ENCODE measurements at places on chromosomes 6 and 20.

GRCh38 chr6:11092668-11093375, 812 bp upstream of the SMIM13 start:
- DNase-seq = no peak

- DNase-seq = no peak
Observed at GRCh38 chr20:60271597-60271996, 313.4 kb downstream of the CDH26 start.

GRCh38 chr6:4637691-4638433, 138.3 kb upstream of the CDYL start:
- peak; percentile 52 for DNase-seq

GRCh38 chr6:84447651-84448050, 220.2 kb upstream of the CEP162 start:
- no peak for DNase-seq

- DNase-seq = no peak
Observed at GRCh38 chr6:75892384-75892783, 143.3 kb downstream of the MYO6 start.

- no peak for DNase-seq
Observed at GRCh38 chr6:26339612-26340011, 25.4 kb upstream of the BTN3A2 start.

DNA sequence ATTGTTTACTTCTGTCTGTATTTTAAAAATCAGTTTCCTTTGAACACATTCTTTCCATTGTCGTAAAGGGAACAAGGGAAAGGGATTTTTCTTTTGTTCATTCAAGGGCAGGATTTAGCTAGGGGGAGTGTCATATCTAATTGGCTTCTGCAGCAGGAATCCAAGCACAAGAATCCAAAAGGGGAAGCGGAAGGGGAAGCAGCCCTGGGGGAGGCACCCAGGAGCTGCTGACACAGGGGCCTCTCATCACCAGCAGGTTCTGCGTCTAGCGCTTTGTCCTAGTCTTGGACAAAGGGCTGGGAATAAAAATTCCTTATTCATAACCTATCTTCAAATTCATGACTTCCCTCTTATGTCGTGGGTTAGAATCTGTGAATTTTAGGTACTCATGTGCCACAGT, 13.7 kb downstream of the RIPK1 start:
- DNase-seq = no peak

DNA sequence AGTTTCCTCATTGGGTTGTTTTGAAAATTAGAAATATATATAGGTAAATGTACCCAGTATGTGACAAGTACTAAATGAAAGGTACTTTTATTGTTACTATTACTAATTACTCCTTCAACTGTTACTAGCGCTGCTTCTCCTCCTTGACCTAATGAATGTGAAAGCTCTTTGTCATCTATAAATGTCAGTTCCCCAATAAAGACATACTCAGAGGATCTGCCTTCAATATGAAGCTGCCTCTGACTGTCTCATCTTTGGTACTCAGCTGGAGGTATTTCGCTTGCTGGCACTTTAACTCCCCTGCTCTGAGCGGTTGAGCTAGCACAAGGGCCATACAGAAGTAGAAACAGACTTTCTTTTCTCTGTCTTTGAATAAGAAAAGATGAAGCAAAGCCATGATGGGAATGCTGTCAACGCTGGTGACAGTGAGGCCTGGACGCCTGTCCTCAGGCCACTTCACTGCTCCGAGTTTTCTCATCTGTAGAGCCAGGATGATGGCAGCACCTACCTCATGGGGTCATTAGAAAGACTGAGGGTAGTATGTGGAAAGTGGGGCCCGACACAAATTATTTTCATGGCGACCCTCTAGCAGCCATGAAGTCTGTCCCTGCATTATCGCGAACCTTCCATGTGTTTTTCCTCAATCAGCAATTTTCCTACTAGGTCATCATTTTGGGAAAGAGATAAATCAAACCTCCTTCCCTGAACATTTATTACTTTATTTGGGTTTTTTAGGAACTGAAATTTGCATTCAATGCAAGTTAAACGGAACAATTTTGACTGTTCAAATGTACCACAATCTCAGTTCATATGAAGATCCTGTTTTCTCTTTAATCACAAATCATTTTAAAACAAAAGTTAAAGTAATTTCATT, 55.9 kb upstream of the SNX9 start:
- no peak for DNase-seq

DNA sequence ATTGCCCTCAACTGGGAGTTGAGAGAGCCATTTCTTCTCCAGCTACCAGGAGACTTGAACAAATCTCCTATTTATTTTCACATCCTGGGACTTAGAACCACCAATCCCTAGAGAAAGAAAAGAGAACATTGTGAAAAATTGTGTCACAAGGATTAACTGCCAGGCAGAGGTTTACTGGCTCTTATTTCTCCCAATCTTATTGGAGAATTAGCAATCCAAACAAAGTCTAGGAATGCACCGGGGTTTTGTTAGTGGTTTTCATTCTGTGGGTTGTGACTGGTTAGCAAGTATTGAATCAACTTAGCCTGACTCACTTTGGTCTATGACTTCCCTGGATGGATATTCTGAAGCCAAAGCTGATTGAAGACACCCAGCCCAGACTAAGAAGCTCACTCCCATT, 21.2 kb upstream of the ENPP5 start:
- DNase-seq = no peak

DNA sequence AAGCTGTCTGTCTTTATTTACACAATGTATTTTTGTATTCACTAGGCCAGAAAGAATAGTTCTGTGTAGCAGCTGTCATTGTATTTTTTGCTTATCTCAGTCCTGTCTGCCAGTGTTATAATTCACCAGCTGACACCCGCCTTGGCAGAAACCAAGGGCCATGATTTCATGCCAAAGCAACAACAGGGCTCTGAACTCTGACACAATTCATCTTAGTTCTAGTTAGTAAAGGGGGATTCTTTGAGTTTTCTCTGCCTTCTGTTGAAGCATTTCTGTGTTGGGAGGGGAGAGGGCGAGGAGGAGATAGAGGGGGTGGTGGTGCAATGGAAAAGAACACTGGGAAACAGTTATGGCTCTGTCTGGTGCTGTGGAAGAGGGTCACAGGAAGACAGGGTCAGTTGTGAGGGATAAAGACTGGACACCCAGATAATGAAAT, 684.6 kb upstream of the MARCKS start:
- no peak for DNase-seq

GRCh38 chr6:75409286-75409685, 84.3 kb downstream of the FILIP1 start:
- DNase-seq = no peak

DNA sequence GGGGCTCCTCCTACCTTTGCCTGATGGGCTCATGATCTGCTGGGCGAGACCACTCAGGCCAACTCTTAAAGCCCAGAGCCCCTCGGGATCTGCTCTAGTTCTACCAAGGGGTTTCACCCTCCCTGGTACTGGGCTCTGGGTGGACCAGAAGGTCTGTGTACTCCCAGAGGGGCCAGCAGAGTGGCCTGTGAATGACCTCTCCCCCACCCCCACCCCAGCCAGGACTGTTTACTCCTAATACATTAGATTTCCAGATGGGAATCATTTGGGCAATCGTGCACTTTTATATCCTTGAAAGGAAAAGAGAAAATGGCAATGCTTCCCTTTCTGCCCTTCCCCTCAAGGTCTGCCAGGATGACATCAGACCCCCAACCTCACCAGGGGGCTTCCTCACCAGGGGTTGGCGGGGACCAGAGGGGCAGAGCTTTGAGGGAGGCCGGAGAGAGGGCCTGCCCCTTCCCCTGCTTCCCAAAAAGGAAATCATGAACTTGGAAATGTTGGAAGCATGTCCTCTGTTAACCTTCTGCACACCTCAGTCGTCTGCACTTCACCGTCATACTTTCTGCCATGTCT, 37.1 kb upstream of the PMEPA1 start:
- no peak for DNase-seq

GRCh38 chr20:17654649-17655285, 27.3 kb downstream of the RRBP1 start:
- DNase-seq = peak; percentile 30

DNA sequence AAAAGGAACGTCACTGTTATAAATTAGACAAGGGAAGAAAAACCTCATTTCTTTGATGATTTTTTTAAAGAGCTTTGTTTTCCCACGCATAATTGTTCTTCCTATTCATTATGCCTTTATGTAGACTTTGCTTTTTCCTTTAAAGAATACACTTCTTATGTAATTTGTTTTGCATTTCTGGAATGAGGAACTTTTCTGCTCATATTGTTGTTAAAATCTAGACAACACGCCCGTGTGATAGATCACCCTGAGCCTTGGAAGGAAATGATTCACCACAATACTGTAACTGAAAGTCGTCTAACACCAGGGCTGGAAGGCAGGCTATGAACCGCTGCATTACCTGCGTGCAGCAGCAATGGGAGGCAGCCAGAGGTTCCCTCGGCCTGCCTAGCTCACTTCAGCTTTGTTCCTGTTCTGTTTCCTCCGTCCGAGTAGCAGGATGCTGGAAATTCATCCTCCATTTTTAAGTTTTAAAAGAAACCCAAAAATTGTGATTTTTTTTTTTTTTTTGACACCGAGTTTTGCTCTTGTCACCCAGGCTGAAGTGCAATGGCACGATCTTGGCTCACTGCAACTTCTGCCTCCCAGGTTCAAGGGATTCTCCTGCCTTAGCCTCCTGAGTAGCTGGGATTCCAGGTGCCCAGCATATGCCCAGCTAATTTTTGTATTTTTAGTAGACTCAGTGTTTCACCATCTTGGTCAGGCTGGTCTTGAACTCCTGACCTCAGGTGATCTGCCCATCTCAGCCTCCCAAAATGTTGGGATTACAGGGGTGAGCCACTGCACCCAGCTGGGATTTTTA, 49.6 kb upstream of the ZNF217 start:
- peak; percentile 60 for DNase-seq

GRCh38 chr6:109454496-109455436, 806 bp downstream of the MICAL1 start:
- DNase-seq = peak; percentile 62

- DNase-seq = no peak
Observed at GRCh38 chr6:148943451-148943850, 196.6 kb downstream of the UST start.

- DNase-seq = peak; percentile 55
Observed at GRCh38 chr6:107712665-107713551, 111.2 kb downstream of the SCML4 start.

- no peak for DNase-seq
Observed at GRCh38 chr6:45543298-45544235, 165.8 kb upstream of the SUPT3H start.

GRCh38 chr6:167560673-167561569, 236.0 kb downstream of the TTLL2 start:
- no peak for DNase-seq

- DNase-seq = no peak
Observed at GRCh38 chr6:19578481-19578880, 258.7 kb upstream of the ID4 start.

DNA sequence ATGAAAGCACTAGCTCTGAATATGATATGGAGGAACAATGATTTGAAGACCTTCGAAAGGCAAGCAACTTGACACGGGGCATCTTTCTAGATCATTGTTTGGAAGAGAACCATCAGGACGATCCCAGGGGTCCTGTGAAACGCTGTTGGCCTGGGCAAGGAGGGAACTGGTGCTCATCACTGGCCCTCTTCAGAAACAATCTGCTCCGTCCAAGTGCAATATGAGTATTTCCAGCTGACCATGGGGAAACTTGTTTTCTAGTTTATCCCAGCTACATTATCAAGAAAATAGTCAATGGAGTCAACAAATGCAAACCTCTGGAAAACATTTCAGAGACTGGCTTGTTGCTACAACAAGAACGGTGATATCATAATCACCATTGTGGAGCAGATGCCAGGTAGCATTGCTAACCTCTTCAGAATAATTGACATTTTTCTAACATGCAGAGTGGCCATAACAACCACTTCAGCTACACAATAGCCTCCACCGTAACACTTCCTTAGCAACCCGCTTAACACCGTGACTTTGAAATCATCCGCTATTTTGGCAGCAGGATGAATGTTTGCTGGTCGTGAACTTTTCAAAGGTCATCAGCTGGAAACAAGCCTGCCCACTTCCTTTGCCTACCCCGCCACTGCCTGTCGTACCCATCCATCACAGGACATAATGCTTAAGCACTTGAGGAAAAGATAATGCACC, 112.0 kb upstream of the PDE10A start:
- no peak for DNase-seq

DNA sequence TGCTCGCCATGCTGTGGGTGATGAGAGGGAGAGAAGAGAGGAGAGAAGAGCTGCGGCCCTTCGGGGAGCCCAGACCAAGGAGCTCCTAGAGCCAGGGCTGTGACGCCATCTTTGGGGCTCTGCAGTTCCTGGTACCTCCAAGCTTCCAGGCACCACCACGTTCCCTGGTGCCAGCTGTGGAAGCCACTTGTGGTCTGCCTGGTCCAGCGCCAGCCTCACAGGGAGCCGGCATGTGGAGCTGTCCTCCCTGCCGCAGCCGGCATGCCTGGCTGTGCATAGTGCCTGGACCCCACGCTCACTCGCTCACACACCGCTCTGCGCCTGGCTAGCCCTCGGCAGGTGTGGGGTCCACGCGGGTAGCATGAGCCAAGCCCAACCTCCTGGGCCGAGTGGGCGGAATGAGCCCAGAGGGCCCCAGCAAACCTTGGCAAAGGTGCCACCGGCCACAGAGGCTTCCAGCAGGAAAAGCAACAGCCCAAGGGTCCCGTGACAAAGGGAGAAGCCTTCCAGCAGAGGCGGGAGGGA, 19.3 kb upstream of the CHRNA4 start:
- DNase-seq = no peak

- DNase-seq = no peak
Observed at GRCh38 chr6:103326760-103327757, 1532.7 kb downstream of the HACE1 start.

- no peak for DNase-seq
Observed at GRCh38 chr6:98574984-98575383, 259.4 kb upstream of the POU3F2 start.

DNA sequence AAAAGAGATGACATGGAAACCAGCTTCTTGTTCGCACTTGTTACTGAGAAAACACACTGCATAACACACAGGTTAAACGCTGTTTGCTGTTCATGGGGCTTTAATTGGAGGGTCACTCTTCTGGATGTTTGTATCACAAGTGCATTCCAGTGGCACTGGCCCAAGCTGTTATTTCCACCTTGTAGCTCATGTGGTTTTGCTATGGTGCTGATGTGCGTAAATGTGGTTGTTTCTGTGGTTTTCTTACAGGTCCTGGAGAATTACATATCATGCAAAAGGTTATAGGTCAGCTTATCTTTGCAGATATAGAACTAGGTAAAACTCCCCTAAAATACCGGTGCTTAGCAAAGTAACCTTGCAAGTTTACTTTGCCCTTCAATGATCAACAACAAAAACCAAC, 89.3 kb upstream of the AHI1 start:
- no peak for DNase-seq

- no peak for DNase-seq
Observed at GRCh38 chr20:29299811-29300578, 1957.5 kb upstream of the DEFB115 start.

DNA sequence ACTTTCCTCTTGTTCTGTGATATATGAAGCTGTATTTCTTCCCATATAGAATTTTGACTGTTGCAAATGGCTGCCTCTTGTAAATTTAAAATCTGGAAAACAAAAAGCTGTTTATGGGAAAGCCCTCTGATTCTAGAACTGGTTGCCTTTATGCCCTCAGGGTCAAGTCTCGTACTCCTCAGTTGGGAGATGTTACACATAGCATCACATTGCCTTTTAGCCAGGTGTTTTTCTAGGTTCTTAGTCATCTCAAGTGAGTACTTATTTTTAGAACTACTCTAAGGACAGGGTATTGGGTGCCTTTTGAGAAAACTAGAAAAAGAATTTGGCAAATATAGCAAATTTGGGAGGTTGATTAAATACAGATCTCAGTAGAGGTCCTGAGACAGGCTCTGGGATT, 58.5 kb downstream of the ANKS1A start:
- DNase-seq = no peak

GRCh38 chr6:101630941-101631340, 237.4 kb downstream of the GRIK2 start:
- DNase-seq = no peak

- no peak for DNase-seq
Observed at GRCh38 chr6:140040396-140040795, 665.9 kb upstream of the CITED2 start.
